ENCODE measurements at places on chromosomes 11 and 22. TPM values are rescaled to one million over a fixed set of nuclear protein-coding genes. Genes with fewer than 3 reads are reported as not detected.

MED17 gene
- 31.1 TPM for polyA plus RNA-seq

MS4A6E gene
- polyA plus RNA-seq = not detected

CRYBB2 gene
- polyA plus RNA-seq = 0.70 TPM

C11orf16 gene
- polyA plus RNA-seq = 0.87 TPM

TYR gene
- 0.27 TPM for polyA plus RNA-seq

OR52N5 gene
- not detected for polyA plus RNA-seq

UCP3 gene
- polyA plus RNA-seq = 1.7 TPM

LRRC4C gene
- polyA plus RNA-seq = 15.0 TPM

B4GALNT4 gene
- polyA plus RNA-seq = 42.6 TPM

LAYN gene
- 8.0 TPM for polyA plus RNA-seq

OR5AK2 gene
- 0.18 TPM for polyA plus RNA-seq

CARNS1 gene
- polyA plus RNA-seq = 5.0 TPM

ZNF280A gene
- polyA plus RNA-seq = not detected

HTR3B gene
- 0.17 TPM for polyA plus RNA-seq

TNNT3 gene
- polyA plus RNA-seq = 10.3 TPM

RFPL3 gene
- not detected for polyA plus RNA-seq

UBASH3B gene
- polyA plus RNA-seq = 7.0 TPM

SLC37A4 gene
- 93.0 TPM for polyA plus RNA-seq

CD3E gene
- polyA plus RNA-seq = 0.37 TPM

WNT11 gene
- 19.5 TPM for polyA plus RNA-seq

OTOG gene
- 0.90 TPM for polyA plus RNA-seq

NRIP3 gene
- 0.69 TPM for polyA plus RNA-seq

PCNX3 gene
- polyA plus RNA-seq = 22.4 TPM

TRIM49 gene
- polyA plus RNA-seq = not detected

MEI1 gene
- 3.4 TPM for polyA plus RNA-seq

TSPAN32 gene
- polyA plus RNA-seq = 2.2 TPM

CD3D gene
- polyA plus RNA-seq = 0.38 TPM

PSMC3 gene
- 161 TPM for polyA plus RNA-seq

HBD gene
- polyA plus RNA-seq = 2.9 TPM

CARD10 gene
- 15.8 TPM for polyA plus RNA-seq

APOC3 gene
- 5.2 TPM for polyA plus RNA-seq

OR2AT4 gene
- polyA plus RNA-seq = not detected

MUC2 gene
- 0.30 TPM for polyA plus RNA-seq

TMEM25 gene
- polyA plus RNA-seq = 32.5 TPM

OR51I1 gene
- polyA plus RNA-seq = not detected

A4GALT gene
- polyA plus RNA-seq = 14.5 TPM

DMC1 gene
- polyA plus RNA-seq = 5.5 TPM

CYP2D6 gene
- polyA plus RNA-seq = 6.9 TPM

PSMA1 gene
- 173 TPM for polyA plus RNA-seq

ARHGEF17 gene
- 123 TPM for polyA plus RNA-seq

All from left renal cortex interstitium (tissue), 4 donors.